NCI-H69 (cell line): ENCODE measurements at places on chromosomes 4 and X.

DNA sequence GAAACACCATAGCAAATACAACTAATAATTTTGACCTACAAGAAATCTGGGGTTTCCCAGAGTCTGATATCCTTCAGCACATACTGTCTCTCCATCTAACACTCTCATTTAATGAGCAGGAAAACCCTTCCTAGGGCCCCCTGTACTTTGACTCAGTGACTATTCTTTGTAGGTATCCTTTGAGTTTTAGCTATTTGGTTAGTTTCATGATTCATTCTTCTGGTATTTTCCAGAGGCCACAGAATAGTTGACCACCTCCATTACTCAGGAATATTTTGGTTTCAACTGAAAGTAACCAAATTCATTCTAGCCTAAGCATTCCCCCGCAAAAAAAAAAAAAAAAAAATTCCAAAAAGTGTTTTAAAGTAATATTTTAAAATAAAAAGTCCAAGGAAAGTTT, 140.0 kb downstream of the IDS start:
- no peak for DNase-seq

GRCh38 chr4:75432683-75433082, 81.5 kb downstream of the RCHY1 start:
- peak; percentile 10 for DNase-seq

DNA sequence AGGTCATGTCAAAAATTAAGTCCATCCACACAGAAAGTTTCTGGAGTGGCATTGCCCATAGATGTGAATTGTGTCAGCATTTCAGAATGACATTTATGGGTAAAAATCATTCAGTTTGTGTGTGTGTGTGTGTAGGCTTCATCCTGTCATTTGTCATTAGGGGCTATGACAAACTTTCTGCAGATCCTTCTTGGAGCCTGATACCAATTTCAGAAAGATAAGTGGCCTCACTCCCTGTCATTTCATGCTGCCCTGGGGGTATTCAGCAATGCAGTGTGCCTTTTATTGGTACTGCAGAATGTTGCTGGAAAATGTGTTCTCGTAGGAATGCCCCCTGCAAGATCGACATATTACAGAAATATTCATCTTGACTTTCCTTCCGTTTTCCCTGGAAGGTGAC, 659.7 kb downstream of the NLGN4X start:
- no peak for DNase-seq

- DNase-seq: no peak
Measured at GRCh38 chrX:97860226-97860625, 976.5 kb downstream of the RPA4 start.

DNA sequence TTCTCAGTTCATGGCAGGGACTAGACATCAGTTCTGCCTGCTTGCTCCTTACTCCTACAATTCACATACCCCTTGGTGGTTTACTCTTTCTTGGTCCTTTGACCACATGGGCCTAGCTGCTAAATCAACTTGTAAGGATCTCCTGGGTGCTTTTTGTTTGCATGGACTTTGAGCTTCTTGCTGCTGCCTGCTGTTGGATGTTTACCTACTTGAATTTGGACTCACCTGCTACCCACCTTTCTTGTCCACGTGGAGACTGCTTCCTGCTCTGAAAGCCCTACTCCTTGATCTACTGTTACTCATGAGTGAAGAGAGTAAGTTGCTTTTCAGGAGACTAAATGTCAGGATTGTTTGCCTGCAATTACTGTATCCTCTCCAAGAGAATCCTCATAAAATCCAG, 15.2 kb upstream of the ARHGAP24 start:
- peak; percentile 12 for DNase-seq

- no peak for DNase-seq
Measured at GRCh38 chr4:89425023-89425422, 117.4 kb upstream of the GPRIN3 start.

- peak; percentile 1 for DNase-seq
Measured at GRCh38 chrX:22139822-22140221, 107.7 kb downstream of the PHEX start.

GRCh38 chr4:26351685-26352084, 30.9 kb downstream of the RBPJ start:
- DNase-seq: no peak

DNA sequence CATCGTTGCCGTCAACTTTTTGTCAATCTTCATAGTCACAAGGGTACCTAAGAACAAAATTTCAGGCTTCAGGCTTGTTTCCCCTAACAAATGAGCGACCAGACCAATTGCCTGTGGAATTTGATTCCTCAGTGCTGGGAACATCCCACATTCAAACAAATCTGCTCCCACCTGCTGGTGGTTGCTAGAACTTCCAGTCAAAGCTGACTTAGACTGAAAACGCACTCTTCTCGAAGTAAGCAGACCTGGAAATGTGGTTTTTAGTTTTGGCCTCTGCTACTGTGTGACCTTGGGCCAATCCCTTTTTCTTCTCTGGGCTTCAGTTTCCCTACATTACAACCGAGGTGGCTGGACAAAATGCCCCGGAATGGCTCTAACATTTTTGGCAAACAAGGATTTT, 1.8 kb upstream of the GABRQ start:
- peak; percentile 62 for DNase-seq

GRCh38 chr4:159103384-159103990, 608 bp downstream of the RAPGEF2 start:
- DNase-seq: peak; percentile 68

GRCh38 chr4:188647820-188648370, 508.7 kb downstream of the TRIML1 start:
- no peak for DNase-seq
